Stimulated activated CD8-positive, alpha-beta memory T cell treated with anti-CD3 and anti-CD28 coated beads, Interleukin-7, amount 100 ng/mL, for 1 hour (primary cell): ENCODE measurements at places on chromosomes 1 and 21.

DNA sequence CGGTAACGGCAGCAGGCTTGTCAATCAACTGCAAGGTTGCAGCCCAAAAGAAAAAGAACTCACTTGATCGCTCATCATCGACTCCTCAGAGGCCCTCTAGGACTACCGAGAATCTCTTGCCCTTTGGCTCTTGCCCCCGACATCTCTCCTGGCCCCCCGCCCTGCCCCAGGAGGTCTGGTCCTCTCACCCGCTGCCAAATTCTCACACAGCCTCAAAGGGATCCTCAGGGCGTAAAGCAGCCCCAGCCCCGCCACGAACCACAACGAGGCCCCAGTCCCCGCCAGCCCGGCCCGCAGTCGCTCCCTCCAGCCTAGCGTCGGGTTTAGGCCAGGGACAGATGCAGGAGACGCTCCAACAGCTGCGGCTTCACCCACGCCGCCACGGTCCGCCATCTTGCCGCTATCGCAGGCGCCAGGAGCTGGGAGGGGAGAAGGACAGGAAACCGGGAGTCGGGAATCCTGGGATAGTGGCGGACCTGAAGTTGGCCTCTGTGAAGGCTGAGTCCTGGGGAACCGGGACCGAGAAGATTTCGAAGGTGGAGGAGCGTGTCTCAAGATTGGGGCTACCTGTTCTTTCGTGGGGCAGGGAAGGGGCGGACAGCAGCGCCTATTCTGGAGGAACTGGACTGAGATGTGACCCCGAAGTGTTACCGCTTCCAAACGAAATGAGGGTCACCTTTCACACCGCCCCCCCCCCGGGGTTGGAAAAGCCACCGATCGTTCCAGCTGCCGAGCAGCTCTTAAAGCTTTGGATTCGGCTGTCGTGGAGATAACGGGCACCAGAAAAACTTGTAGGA, at the start of gene ST7L:
TSS of gene ST7L (minus strand) at position 421 of the 797 bp plus-strand sequence. CDS start at position 393, 28 bp downstream.
- peak; percentile 31 for DNase-seq

DNA sequence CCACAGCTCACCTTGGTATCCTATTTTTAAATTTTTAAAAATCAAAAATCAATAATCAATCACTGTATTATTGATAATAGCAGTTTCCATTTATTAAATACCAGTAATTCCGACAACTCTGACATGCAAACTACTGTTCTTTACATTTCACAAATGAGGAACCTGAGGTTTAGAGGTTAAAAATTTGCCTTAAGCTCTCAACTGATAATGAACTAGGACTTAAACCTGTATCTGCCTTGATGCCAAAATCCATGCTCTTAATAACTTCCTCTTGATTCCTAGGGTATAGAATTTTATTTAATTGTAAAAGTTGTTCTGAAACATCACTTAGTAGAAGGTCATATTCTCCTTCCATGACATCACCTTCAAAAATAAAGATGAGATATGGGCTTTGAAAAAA, 5.6 kb downstream of the ARHGAP29 start:
- no peak for DNase-seq

DNA sequence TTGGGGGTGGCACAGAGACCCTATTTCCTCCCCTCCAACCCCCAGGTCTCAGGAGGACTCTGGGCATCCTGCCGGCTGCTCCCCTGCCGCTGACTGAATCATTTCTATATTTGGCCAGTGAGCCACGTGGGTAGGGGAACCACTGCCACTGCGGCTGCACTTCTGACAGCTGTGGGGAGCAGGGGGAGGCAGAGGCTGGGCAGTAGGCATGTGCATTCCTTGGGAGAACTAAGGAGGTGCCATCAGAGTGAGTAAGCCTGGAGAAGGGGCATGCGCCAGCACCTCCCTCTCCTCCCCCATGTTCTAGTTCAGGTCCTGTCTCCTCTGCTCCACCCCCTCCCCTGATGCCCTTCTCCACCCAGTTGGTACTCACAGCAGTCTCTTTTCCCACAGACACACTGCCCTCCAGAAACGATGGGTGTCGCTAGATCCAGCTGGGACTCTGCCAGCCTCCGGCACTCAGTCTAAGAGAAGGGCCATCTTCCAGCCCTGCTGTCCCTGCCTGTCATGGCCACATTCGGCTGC, 12.0 kb downstream of the PPFIA4 start:
- no peak for DNase-seq

GRCh38 chr1:82836973-82837680, 1036.4 kb downstream of the ADGRL2 start:
- DNase-seq = no peak

GRCh38 chr1:110541906-110542395, 23.0 kb upstream of the KCNA10 start:
- no peak for DNase-seq

DNA sequence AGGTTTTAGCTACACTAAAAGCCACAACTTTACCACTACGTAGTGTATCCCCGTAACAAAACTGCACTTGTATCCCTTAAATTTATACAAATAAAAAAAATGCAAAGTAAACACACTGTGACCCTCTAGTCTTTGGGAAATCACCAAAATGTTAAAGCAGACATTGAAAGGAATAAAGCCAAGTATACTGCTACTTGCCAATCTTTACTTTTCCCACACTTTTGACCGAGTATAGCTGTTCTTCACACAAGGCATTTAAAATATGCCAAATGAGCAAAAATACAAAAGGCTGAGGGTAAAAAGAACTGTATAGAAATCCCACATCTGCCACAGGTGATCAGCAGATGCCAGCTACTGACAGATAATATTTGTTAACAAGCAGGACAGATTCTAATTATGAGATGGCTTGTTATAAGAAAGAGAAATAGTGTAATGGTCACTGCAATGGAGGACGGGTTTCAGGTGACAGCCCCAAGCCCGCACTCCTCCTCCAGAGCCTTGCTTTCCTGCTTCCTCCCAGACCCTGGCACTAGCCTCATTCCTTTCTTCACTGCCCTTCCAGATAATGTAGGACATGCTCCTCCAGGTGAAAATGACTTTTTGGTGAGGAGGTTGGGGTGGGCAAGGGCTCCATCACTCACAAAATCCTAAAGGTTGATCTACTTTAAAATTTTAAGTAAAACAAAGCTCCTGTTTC, 18.1 kb downstream of the KCNT2 start:
- no peak for DNase-seq

DNA sequence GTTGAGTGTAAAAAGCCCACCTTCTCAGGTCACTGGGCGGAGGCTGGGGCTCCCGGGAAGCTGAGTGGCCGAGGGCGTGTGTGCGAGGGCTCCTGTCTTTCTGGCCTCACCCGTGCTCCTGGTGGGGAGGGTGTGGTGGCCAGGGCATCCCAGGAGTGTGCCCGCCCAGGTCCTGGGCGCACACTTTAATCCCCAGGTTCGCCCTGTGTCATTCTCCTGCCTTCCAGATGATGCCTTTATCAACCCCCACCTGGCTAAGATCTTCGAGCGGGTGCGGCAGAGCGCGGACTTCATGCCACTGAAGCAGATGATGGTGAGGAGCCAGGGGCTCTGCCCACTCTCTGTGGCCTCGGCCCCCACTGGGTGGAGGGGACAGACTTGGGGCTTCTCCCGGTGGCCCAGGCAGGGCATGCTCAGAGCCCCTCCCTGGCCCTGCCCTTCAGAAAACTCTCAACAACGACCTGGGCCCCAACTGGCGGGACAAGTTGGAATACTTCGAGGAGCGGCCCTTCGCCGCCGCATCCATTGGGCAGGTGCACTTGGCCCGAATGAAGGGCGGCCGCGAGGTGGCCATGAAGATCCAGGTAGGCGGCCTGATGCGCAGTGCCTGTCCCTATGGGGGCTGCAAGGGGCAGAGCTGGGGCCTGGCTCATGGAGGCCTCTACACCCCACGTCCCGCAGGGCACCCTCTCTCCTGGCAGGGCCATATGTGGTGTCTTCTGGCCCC, 42.5 kb downstream of the COQ8A start:
- DNase-seq = no peak

DNA sequence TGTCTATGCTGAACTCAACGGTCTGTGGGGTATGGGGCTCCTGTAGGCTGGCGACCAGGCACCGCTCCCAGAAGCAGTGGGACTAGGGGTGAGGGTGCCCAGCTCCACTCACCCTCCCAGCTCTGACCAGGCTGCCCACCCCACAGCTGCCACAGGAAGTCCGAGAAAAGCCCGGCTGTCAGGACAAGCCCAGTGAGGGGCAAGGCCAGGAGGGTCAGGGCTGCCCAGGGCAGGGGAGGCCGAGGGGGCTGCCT, 3.5 kb upstream of the TMEM52 start:
- DNase-seq = no peak

DNA sequence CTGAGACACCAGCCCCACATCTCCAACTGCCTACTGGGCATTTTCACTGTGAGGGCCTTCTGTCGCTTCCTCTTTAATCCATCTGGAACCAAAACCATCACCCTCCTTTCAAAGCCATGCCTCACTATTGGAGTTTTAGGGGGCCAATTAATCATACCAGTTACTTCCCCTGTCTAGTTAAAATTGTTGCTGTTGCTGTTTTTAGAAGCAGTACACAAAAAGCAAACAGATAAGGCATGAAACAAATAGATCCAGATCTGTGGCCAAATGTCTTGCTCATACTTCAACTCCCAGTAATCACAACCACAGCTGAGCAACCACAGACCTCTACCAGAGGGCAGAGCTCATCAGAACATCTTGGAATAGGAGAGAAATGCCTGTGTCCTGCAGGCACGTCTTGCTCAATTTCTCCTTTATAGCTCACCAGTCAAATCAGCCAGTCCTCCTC, 133.8 kb upstream of the C1orf105 start:
- DNase-seq = no peak

- no peak for DNase-seq
Measured at GRCh38 chr1:242454262-242455051, 70.0 kb downstream of the PLD5 start.

DNA sequence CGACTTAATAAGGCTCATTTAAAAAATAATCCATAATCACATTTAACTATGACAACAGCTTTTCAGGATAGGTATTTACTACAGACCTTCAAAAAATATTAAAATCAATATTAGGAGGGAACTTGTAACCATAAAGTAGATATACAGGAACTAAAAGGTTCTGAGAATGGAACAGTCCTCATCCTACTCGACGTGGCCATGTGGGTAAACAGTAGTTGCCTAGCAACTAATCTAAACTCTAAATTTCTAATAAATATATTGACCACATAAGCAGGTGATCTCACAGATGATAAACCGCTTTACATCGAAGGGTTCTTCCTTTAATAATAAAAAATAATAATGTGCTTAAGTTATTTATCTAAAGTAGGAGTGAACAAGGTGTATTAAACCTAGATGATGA, 7.9 kb downstream of the AKT3 start:
- no peak for DNase-seq

DNA sequence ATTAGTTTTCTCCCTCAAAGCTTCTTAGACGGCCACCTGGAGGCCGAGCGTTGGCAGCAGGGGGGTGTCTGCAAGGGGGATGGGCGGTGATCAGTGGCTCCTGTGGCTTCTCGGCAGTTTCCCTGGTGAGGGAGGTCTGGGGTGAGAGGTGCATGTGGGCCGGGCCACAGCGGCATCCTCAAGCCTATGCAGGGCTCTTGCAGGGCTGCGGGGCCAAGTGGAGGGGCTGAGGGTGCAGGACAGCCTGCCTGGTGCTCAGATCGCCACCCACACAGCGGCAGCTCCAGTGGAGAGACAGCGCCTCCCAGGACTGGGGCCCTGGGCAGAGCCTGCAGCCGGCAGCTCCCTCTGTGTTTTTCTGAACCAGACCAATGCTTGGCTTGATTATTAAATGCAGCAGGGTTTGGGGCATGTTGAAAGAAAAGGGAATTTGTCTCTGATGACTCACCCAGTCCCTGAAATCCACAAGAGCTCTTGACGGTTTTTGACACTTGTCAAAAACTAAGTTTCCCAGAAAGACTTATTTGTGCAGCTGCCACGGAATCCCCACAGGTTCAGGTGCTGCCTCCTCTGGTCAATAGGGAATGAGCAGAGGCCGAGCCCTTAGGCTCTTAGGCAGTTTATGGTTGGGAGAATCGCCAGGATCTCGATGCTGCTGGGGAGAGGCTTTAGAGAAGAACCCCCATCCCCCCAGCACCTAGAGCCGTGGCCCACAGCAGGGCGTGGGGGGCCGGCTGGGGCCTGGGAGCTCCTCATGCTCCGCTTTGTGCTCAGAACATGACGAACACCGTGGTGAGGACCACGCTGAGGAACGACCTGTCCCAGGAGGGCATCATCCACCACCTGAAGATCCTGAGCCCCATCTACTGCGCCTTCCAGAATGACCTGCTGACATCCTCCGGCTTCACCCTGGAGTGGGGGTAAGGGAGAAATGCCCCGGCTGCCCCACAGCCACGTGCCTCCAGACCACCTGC, 54.7 kb downstream of the UMODL1 start:
- DNase-seq = no peak
